ENCODE measurements at places on chromosomes 1 and 21.

DNA sequence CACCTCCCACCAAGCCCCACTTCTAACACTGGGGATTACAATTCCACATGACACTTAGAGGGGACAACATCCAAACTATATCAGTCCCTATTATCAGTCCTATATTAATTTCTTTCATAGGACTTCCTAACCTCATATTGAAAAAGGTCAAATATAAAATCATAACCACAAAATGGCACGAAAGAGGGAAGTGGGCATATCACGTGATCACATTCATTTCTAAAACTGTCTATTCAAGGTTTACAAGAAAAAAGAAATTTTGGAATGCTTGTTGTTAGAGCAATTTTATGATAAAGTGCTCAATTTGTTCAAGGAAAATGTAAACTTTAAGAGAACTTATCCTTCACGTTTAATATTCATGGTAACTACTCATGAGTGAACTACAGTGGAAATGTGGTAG is 13.2 kb upstream of the CDC7 start:
- DNase-seq: no peak

GRCh38 chr1:12620488-12620865 is 2.5 kb upstream of the DHRS3 start:
- peak; percentile 74 for DNase-seq

DNA sequence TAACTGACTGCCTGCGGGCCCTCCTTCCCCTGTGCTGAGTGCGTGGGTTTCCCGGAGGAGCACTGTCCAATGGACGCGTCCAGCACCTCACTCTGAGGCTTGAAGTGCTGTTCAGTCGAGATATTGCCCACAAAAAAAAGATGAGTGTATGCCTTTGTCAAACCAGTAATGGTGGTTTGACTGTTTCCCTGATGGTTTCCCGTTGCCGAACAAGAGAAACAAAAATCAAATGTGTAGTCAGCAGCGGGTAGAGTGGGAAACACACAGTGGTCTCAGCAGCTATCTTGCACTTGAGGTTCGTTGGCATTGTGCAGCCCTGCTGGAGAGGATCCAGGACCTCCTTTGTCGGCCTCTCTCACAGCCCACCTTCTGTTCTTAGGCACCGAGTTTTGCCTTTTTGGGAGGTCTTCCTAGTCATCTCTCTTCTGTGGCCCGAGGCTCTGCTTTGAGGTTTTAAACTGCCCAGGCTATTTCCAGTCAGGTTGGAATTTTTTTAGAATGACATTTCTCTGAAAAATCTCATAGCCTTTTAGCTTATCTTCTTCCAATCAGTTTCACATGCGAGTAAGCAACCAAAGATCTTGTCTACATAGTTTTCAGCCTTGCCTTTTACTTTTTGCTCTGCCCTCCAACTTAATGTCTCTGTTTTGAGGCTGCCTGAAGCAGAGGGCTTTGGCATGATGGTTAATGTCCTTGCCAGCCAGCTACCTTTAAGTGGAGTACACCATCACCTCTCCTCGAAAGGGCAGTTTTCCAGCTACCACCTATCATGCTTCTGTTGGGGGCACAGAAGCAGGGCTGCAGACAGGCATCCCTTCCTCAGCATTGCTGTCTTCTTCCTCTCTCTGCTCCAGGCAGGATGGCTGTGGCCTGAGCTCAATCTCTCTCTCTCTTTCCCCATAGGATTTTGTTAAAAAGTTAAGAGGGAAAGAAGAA is 132.3 kb downstream of the URB2 start:
- DNase-seq: no peak

DNA sequence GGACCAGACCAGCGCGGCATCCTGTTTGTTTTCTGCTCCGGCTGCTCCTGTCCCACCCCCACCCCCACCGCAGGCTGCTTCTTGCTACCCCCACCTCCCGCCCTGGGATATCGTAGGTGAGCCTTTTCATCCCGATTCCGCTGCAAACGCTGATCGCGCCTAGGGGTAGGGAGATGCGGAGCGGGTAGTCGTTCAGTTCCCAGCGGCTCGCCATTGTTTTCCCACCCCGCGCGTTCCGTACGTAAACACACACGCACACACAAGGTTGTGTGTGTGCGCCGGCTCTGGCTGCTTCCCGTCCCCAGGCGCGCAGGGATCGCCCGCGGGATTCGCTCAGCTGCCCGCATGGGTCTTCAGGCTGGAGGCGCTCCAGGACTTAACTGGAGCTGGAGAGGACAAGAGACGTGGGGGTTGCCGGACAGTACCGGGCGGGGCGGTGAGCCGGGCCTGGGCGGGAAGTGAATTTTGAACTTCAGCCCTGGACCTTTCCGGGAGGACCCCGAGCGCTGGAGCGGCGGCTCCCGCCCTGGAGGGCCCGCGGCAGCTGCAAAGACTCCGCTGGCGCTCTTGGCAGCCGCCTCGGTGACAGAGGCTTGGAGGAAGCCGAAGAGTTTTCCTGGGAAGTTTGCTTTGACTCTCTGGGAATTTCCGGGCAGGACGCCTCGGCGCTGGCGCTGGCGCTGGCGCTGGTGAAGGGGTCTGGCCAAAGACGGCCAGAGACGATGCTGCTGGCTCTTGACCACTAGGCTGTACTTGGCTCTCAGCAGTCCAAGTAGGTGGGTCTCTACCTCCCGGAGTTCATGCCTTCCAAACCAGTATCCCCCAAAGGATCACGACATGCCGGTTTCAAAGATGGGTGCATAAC is 1.6 kb downstream of the SOX13 start:
- DNase-seq: no peak

DNA sequence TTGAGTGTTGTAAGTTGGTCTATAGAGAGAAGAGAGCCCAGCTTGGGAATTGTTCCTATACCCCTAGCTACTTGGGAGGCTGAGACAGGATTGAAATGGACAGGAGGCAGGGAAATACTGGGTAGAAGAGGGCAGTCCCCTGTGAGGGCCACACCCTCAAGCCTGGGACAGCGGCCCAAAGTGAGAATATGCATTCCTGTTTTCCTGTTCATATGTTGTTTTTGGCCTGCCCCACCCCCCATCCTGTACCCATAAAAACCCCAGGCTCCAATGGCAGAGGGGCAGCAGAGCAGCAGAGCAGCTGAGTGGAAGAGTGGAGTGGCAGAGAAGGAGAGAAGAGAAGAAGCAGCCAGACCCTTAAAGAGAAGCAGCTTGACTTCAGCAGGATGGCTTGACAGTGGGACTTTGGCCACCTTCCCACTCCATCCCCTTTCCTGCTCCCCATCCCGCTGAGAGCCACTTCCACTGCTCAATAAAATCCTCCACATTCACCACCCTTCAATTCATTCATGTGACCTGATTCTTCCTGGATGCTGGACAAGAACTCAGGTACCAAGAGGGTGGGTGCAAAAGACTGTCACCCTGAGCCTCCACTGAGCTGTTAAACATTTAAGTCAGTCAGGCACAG is 70.6 kb upstream of the PUM1 start:
- no peak for DNase-seq

DNA sequence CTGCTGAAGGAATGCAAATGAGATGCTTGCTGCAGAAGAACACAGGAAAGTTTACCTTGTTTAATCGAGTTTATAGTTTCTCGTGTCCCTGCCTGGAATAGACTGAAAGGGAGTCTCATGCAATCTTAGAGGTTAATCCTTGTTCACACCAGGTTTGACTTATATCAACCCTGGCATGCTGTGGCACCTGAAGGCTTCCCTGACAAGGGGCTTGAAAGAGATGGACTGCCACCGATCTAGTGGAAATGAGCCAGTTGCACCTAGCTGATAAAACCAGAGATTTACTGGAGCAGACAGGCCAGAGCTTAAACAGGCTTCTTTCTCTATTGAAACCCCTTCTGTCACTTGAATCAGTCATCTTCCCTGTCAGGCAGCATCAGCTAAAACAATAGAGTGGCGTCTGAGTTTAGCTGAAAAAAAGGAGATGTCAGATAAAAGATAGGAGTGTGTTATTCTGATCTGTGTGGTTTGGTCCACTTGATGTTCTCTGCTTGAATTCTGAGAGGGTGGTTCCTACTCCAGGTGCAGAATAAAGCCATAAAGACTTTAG is 349.7 kb downstream of the RWDD3 start:
- no peak for DNase-seq

DNA sequence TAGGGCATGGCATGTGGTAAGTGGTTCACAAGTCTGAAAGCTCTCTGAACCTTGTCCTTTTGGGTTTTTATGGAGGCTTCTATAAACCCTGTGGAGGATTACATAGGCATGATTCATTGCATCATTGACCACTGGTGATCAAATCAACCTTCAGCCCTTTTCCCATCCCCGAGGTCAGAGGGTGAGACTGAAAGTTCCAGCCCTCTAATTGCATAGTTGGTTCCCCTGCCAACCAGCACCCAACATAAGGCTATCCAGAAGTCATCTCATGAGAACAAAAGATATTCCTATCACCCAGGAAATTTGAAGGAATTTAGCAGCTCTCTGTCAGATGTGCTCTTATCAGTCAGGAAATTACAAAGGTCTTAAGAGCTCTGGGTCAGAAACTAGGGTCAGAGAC is 89.5 kb upstream of the ARTN start:
- DNase-seq: no peak
